ENCODE measurements at places on chromosomes 12 and 14.

- DNase-seq, result no peak
Measured at GRCh38 chr14:66231820-66232219, 254.4 kb upstream of the CCDC196 start.

DNA sequence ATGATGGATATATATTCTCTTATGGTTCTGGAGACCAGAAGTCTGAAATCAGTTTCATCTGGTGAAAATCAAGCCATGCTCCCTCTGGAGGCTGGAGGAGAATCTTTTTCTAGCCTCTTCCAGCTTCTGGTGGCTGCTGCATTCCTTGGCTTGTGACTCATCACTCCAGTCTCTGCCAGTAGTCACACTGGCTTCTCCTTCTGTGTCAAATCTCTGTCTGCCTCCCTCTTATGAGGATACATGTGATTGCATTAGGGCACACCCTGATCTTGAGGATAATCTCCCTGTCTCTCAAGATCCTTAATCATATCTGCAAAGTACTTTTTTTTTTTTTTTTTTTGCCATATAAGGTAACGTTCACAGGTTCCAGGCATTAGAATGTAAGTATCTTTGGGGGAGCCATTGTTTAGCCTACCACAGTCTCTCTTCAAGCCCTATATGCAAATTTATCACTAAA is 17.7 kb downstream of the DNAL1 start:
- DNase-seq, result no peak

GRCh38 chr14:88234442-88234841 is 88.6 kb downstream of the KCNK10 start:
- DNase-seq, result no peak

GRCh38 chr12:125434936-125435443 is 369.8 kb downstream of the AACS start:
- DNase-seq, result no peak

DNA sequence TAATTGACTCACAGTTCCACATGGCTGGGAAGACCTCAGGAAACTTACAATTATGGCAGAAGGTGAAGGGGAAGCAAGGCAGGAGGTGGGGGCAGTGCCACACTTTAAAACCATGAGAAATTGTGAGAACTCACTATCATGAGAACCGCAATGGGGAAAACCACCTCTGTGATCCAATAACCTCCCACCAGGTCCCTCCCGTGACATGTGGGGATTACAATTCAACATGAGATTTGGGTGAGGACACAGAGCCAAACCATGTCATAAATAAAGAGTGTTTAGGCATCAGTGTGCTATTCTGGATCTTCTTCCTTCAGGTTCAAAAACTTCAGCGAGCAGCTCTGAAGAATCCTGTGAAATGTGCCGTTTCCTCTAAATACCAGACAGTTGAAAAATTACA is 9.7 kb downstream of the DDX47 start:
- DNase-seq, result no peak

All from effector memory CD4-positive, alpha-beta T cell (primary cell).